ENCODE measurements at places on chromosomes 13 and 19.

GRCh38 chr13:40109351-40109844 lies 453.9 kb downstream of the COG6 start:
- DNase-seq: peak; percentile 17

DNA sequence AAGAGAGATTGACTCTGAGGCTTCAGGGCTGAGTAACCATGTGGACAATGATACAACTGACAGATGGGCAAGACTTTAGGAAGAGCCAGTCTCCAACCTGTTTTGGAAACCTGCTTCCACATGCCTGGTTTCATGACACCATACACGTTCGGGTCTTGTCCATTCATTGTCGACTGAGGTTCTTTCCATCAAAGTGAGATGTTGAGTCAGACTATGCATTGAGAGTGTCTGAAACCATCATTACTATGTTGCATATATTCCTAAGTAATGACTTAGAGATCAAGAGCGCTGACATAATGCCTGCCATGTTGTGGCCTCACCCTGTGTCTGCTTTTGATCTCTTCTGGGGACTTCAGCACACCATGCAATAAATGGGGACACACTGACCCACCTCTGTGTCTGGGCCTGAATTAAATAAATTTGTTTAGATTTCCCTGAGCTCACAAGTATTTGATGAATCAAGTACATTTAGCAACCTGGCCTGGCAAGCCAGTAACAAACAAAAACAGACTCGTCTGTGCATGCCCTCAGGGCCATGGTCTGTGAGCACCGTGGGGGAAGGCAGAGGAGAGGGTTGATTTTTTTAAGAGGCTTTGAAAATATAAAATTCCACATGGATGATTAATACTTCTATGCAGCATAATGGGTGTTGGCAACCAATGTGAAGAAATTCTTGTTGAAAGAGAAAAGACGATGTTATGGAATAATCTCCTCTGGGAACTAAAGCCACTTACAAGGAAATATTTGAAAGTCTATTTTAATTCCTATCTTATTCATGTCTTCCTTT lies 49.9 kb upstream of the UBAC2 start:
- no peak for DNase-seq

DNA sequence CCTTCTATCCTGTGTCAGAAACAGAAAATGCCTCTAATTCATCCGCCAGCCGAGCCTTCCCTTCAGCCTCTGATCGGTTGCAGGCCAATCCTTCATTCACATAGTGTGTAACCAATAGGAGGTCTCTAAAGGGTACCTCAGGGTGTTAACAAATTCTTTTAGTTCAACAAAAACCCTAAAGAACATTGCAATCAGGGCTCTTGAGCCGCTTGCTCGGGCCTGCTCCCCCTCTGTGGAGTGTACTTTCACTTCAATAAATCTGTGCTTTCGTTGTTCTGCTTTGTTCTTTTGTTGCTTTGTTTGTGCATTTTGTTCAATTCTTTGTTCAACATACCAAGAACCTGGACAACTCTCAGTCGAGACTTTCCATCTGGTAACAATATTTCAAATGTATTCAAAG lies 366.5 kb downstream of the KCTD12 start:
- DNase-seq: no peak

- no peak for DNase-seq
These were observed 162.9 kb downstream of the NHLRC3 start for GRCh38 chr13:39201180-39201579.

DNA sequence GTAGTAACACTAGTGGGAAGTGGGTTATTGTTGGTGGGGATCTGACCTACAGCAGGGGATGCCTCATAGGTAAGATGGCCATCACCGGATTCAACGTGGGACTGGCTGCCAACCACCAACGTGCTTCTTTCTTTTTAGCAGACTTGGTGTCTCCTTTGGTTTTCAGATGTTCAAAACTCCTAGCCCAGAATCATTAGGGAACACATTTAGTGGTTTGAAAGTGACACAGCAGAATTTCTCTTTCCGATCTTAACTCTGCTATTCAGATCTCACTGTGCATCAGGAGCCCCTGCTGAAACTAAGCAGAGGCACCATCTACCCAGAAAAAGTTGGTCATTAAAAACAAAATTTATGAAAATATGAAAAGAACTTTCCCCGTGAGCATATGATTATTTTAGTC lies 36.7 kb upstream of the PCDH8 start:
- DNase-seq: no peak

Measured in body of pancreas (tissue), 4 donors.